DND-41 (cell line): ENCODE measurements at places on chromosomes 11 and 22.
A peak's percentile ranks its signal among the peaks of the same experiment; 100 is the strongest.

- H3K36me3 ChIP-seq: no peaks in the 10 kb centered on the region
- no peaks in the 10 kb centered on the region for H3K27me3 ChIP-seq
- H3K4me3 ChIP-seq: no peak overlapping the region
These were observed 5.8 kb downstream of the PIWIL3 start for GRCh38 chr22:24768537-24769374.

DNA sequence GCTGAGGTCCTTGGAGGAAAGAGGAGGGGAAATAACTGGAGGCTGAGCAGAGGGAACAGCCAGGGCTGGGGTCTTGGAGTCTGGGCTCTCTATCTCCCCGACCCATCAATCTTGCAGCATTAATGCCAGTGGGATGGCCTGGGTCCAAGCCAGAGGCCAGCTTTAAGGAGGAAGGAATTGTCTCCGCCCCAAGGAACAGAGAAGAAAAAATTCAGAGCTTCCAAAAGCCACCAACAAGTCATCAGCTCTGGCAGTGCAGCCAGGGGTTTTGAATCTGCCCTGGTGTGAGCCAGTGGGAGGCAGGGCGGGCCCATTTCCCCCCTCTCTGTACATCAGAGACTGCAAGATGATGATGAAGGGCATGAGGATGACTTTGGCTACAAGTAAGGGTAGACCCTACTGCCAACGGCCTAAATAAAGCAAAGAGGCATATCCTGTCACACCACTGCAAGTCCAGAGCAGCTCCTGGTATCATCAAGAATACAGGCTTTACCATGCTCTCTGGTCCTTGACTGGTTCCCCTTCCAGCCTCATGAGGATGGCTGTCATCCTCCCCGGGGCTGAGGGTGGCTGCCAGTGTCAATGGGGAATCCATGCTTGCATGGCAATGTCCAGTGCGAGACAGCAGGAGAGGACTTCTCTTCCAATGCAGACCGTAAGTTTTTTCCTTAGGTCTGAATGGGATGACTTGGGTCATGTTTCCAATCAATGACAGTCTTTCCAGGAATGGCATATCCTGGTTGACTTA is 34.4 kb downstream of the LRRC32 start:
- no peak for DNase-seq
- H3K4me1 ChIP-seq: no peaks in the 10 kb centered on the region
- H3K27me3 ChIP-seq: peaks cover 23% of the 10 kb centered on the region
- H3K4me3 ChIP-seq: no peak overlapping the region

GRCh38 chr11:38425578-38425977 is 1827.5 kb upstream of the RAG2 start:
- DNase-seq: no peak

DNA sequence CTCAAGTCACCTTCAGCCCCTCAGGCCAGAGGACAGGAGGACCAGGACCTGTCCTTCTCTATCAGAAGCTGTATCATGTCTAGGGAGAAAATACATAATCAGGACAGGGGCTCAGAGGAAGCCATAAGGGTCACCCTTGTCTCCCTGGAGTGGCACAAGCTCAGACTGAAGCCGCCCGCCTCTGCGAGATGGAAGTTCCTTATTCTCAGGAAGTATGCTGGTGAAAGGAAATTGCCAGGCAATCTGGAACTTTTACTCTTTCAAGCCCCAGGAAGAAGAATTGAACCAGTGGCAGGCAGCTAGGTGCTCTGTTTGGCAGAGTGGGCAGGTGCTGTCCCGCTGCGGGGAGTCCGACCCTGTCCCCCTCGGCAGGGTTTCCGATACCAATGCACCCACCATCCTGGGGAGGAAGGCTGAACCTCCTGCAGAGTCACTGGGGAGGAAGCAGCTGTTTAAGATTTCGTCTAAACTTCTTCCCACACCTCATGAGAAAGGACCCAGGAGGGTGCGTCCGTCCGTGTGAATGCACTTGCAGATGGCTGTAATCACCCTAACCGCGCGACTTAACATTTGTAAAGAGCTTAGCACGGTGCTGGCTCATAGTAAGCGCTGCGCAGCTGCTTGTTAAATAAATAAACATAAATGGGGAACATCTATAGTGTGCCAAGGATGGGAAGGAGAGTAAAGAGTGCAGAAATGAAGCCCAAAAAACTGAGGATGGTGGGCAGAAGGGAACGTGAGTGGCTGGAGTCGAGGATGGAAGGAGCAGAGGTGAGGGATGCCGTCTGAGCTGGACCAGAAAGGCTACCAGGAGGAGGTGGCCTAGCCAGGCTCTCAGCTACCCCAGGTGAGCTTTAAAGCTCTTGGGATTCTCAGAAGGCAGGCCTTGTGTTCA is 5.0 kb upstream of the ANO1 start:
- no peaks in the 10 kb centered on the region for H3K36me3 ChIP-seq
- no peak for DNase-seq
- H3K4me3 ChIP-seq: no peak overlapping the region
- H3K4me1 ChIP-seq: no peaks in the 10 kb centered on the region
- no peak overlapping the region for H3K27ac ChIP-seq

DNA sequence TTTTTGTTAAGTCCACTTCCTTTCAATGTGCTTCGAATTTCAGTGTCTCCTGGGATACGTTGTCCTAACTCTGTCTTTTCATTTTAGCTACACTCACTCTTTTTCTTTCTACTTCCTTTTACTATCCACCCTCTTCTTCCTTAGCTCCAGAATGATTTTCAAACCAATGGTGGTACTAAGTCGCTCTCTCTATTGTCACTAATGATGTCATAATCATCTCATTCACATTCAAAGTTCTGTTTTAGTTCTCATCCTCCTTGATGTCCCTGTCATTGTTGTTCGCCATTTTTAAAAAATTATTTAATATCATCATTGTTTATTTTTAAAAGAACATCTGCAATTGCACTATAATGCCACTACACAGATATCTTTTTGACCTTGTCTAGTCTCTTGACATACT is 47.3 kb downstream of the NNMT start:
- H3K4me1 ChIP-seq: peaks cover 11% of the 10 kb centered on the region
- peaks cover 6% of the 10 kb centered on the region for H3K27me3 ChIP-seq
- H3K36me3 ChIP-seq: no peaks in the 10 kb centered on the region
- no peak for DNase-seq
- no peak overlapping the region for H3K4me3 ChIP-seq

GRCh38 chr11:1129143-1129610 is 28.6 kb upstream of the MUC5AC start:
- H3K27ac ChIP-seq: no peak overlapping the region
- H3K36me3 ChIP-seq: no peaks in the 10 kb centered on the region
- DNase-seq: no peak

DNA sequence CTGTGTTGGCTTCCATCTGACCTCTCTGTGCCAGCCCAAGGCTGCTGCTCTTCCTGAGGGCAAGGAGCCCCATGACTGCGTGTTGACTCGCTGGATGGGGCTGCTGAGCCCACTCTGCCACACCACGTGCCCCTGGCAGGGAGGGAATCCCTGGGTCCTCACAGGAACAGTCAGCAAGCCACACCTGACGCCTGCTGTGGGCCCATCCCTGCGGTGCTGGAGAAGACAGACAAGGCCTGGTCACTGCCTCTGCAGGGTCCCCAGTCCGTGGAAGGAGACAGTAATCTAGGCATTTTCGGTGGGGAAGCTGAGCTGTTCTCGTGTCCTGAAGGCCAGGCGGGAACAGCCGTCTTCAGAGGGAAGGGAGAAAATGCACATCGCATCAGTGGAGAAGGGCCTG is 10.6 kb upstream of the PPP6R3 start:
- H3K27ac ChIP-seq: no peak overlapping the region
- no peak for DNase-seq
- H3K36me3 ChIP-seq: peaks cover 11% of the 10 kb centered on the region
- H3K4me1 ChIP-seq: no peaks in the 10 kb centered on the region
- no peaks in the 10 kb centered on the region for H3K27me3 ChIP-seq
- H3K4me3 ChIP-seq: no peak overlapping the region

DNA sequence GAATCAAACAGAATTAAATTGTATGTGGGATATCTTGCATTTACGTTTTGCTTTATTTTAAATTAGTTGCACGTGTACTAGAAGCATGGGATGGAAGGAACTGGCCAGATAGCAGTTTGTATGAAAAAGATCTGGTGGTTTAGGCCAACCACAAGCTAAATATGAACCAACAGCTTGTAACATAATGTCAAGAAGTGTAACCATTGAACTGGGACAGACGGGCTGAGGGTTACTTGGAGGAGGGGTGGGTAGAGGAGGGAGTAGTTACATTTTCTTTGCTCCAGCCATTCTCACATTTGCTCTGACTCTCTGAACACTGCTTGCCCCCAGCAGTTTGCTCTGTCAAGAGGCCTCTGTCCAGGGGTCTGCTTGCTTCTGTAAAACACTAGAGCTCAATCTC is 31.7 kb upstream of the CXCR5 start:
- H3K4me1 ChIP-seq: no peaks in the 10 kb centered on the region
- no peak for DNase-seq
- no peak overlapping the region for H3K4me3 ChIP-seq
- no peaks in the 10 kb centered on the region for H3K36me3 ChIP-seq
- H3K27me3 ChIP-seq: no peaks in the 10 kb centered on the region

GRCh38 chr11:70048279-70049024 is 29.7 kb upstream of the ANO1 start:
- peaks cover 3% of the 10 kb centered on the region for H3K27me3 ChIP-seq
- H3K36me3 ChIP-seq: no peaks in the 10 kb centered on the region
- DNase-seq: no peak
- H3K4me3 ChIP-seq: no peak overlapping the region
- H3K27ac ChIP-seq: no peak overlapping the region

DNA sequence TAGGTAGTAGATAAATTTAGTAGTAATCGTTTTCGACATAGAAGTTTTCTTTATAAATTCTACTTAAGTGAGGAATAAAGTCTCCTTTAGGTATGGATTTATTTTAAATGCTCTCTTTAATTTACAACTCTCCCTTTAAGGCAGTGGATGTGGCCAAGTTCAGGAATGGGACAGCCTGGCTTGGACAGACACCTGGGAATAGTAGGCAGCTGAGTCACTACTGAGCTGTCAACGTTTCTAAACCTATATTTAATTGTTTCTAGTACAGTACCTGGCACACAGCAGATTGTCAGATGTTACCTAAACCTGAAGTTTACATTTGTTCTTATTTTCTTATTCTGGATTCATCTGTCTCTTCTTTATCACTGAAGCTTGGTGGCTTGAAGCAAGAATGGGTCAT is 85.1 kb downstream of the DEPDC5 start:
- H3K27ac ChIP-seq: no peak overlapping the region
- DNase-seq: no peak
- H3K4me3 ChIP-seq: no peak overlapping the region

DNA sequence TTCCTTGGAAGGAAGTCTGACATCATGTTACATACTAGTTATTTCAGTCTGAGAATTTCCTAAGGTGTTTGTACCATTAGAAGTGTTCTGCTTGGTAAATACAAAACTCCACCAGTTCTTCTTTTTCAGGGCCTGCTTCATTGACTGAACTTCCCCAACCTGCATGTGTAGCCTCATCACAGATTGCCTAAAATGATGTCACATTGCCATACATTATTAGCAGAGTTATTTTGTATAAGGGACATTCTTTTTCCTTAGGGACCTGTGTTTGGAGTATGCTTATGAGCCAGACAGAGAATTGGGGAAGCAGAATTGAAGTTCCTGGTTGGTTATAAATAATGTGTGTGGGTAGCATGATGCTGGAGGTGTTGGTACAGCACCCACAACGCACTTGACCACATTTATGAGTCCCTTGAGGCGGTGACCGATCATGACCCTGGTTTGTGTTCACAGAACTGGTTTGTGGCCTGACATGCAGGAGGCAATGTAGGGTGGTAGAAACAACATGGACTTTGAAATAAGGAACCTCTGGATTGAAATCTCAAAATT is 16.4 kb upstream of the MMP7 start:
- no peaks in the 10 kb centered on the region for H3K4me1 ChIP-seq
- no peaks in the 10 kb centered on the region for H3K36me3 ChIP-seq
- no peak for DNase-seq
- H3K27me3 ChIP-seq: no peaks in the 10 kb centered on the region
- H3K27ac ChIP-seq: no peak overlapping the region

DNA sequence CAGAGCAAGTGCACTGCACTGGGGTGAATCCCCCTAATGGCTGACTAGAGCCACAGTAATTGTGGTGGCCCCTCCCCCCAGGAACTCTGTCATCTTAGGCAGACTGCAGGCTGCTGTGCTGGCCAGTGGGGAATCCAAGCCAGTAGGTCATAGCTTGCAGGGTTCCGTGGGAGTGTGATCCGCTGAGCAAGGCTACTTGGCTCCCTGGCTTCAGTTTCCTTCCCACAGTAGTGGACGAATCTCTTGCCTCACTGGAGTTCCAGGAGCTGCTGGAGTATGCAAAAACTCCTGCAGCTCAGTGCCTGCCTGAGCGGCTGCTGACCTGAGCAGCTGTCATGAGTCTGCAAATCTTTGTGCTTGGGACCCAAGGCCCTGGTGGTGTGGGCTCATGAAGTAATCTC is 13.2 kb downstream of the OOSP3 start:
- H3K4me1 ChIP-seq: no peaks in the 10 kb centered on the region
- no peaks in the 10 kb centered on the region for H3K36me3 ChIP-seq
- H3K27ac ChIP-seq: no peak overlapping the region
- H3K4me3 ChIP-seq: no peak overlapping the region
- no peaks in the 10 kb centered on the region for H3K27me3 ChIP-seq

DNA sequence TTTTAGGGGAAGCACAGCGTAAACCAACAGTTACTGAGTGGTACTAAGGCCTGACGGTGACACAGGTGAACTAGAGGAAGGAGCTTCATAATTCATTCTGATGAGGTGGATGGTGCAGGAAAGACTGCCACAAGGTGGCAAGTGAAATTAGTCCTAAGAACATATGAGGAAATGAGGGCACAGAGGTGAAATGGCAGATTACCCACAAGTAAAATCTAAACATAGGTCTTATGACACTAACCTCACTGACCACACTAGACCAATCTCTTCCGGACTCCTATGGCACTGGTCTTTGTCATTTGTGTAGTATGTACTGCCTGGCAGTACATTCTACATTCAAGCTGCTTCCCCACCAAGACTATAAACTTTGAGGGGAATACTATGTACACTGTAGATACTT is 20.2 kb downstream of the GAB2 start:
- H3K4me1 ChIP-seq: peaks cover 91% of the 10 kb centered on the region
- peak overlapping the region; percentile 4 for H3K27ac ChIP-seq
- no peak overlapping the region for H3K4me3 ChIP-seq
- peaks cover 17% of the 10 kb centered on the region for H3K36me3 ChIP-seq
